Right atrium auricular region (tissue), 2 donors: ENCODE measurements at places on chromosomes 2 and 18. TPM values are rescaled to one million over a fixed set of nuclear protein-coding genes. Genes with fewer than 3 reads are reported as not detected.

DNA sequence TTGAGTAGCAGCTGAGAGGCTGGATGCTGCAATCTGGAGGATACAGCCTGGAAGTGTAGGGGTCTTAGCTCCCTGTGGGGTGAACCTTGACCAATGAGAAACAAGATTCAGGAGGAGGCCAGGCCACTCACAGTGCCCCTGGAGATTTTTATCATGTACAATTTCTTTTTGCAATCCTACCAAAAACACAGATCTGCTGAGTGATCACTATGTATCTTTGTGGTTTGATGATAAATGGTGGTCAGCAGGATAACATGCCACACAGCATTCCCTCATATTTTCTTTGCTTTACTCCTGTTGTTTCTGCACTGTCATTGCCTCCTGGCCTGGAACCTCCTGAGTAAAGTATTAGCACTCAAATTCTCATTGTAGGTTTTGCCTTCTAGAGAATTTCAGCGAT, 357.9 kb downstream of the THSD7B start:
- DNase-seq = no peak

GRCh38 chr2:210199854-210200253, 25.4 kb downstream of the ACADL start:
- no peak for DNase-seq

DNA sequence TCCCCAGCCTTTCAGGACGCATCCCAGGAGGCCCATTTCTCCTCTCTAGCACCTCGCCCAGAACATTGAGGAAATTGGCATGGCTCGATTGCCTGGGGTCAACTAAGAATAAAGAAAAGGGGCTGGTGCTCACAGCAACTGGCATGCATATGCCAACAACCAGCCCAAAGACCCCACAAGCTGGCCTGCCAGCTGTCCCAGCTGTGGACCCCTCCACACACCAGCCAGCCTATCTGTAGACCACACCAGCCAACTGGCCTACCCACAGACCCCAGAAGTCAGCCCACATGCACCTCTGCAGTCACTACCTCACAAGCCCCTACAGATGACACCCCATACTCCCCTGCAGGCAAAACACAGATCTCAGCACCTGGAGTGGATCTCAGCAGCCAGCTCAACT, 123.8 kb upstream of the ID2 start:
- no peak for DNase-seq

GRCh38 chr2:177464549-177464948, 72.0 kb downstream of the AGPS start:
- no peak for DNase-seq

DNA sequence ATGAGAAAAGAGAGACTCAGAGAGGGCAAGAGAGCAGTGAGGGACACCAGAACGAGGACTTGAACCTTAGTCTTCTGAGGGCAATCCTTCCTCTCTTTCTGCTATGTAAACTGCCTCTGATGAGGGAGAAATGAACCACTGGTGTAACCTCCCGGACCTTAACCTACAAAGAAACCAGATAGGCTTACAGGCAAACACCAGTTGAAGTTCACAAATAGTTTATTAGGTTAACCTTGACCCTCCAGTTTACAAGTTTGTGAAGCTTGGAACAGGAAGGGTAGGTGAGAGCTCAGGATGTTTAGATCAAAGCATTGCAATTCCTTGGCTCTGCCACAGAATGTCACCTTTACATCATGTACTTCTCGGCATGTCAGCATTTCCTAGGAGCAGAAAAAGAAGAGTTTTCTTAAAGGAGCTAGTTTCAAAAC, 486.4 kb upstream of the SPRED2 start:
- no peak for DNase-seq

The GCA gene
- 14.3 TPM for total RNA-seq

The LPIN1 gene
- 21.0 TPM for total RNA-seq
